ENCODE measurements at places on chromosomes 2 and 18.

DNA sequence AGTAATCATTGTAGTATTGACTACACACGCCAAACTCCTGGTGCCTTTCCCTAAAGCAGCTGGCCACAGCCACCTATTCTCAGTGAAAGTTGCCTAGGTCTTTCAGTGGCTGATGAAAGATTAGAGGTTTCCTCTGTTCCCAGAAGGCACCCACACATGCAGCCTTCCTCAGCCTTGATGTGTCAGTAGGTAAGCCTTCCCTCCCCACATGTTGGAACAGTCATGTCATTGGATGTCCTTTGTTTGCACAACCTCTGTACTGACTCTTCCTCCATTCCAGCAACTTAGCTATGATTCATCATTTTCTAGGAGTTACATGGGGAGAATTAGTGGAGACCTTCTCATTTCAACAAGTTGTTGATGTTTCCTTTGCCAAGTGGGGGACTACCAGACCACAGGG lies 630.8 kb upstream of the SLC39A10 start:
- DNase-seq: no peak

- no peak for DNase-seq
These were observed 81.2 kb downstream of the NEDD4L start for GRCh38 chr18:58125183-58125582.

DNA sequence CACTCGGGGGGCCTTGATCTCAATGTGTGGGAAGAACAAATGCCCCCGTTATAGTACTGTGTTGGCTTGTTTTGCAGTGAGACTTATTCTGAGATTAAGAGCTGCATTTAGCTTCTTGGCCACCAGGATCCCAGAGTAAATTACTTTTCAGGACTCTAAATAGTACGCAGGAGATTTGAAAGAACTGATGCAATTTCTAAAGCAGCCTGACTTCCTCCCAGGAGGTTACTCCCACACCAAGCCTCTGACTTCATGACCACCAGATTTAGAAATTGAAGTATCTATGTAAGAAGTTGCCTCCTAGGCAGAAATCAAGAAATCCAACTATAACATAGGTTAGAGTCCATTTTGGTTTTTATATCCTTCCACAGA lies 67.0 kb downstream of the FEZ2 start:
- DNase-seq: no peak

- DNase-seq: no peak
These were observed 6.1 kb upstream of the CASP8 start for GRCh38 chr2:201254081-201254730.

DNA sequence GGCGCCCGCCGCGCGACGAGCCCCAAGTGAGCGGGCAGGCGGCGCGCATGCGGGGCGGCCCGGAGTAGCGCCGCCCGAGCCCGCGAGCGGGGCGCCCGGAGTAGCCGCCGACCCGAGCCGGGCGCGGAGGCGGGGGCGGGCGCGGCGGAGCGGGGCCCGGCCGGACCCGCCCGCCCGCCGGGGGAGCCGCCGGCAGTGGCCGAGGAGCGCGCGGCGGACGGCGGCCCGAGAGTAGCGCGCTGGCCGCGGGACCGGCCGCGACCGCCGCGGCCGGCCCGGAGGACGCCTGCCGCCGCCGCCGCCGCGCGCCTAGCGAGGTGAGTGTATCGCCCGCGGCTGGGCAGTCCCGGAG lies at the start of gene GALNT1:
TSS of gene GALNT1 (plus strand) at position 195 of the 352 bp plus-strand sequence. CDS start 72,923 bp downstream, outside the sequence.
- no peak for DNase-seq

DNA sequence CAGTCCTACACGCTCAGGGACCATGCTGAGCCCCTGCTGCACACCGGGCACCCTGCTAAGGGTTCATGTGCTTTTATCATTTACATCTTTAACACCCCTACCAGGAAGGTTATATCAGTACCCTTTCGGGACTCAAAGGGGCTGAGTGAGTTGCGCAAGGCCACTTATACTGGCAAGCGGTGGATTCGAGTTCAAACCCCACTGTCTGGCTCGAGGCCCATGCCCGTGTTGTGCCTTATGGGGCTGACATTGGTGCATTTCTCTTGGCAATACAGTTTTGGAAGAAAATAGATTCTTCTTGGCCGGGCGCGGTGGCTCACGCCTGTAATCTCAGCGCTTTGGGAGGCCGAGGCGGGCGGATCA lies 69.5 kb upstream of the MAP4K4 start:
- no peak for DNase-seq

DNA sequence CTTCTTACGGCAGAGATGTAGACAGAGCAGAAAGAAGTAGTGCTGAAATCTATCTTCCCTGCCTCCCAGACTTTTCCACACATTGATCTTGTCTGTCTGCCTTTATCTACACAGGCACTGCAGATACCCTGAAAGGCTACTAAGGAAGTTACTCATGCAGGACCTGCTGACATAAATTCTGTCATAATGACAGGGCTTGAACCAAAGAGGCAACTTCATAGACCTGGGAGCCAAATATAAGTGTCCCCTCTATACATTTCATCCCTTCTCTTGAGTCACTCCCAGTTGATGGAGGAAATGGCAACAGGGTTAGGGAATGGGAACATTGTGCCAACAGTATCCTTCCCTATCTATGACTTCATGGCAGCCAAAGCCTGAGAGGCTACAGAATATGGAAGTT lies 157.5 kb downstream of the TNS1 start:
- DNase-seq: no peak

DNA sequence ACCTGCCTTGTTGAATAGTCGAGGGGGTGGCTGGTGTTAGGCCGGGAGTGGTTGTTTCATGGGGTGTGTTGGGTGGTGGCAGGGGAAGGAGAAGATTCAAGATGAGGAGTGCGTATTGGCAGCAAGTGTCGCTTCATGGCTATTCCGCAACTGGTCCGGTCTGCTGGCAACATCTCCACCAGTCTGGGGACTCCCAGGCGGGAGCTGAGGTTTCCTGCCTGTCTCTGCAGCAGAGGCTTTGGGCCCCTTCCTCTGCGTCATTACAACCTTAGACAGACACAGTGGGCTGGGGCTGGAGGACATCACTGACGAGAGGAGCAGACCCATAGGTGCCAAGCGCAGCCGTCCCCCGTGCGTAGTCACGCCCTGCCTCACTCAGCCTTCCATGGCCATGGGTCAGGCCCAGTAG lies 64.0 kb upstream of the MCFD2 start:
- DNase-seq: no peak

GRCh38 chr2:106749823-106750222 lies 136.1 kb downstream of the ST6GAL2 start:
- no peak for DNase-seq

DNA sequence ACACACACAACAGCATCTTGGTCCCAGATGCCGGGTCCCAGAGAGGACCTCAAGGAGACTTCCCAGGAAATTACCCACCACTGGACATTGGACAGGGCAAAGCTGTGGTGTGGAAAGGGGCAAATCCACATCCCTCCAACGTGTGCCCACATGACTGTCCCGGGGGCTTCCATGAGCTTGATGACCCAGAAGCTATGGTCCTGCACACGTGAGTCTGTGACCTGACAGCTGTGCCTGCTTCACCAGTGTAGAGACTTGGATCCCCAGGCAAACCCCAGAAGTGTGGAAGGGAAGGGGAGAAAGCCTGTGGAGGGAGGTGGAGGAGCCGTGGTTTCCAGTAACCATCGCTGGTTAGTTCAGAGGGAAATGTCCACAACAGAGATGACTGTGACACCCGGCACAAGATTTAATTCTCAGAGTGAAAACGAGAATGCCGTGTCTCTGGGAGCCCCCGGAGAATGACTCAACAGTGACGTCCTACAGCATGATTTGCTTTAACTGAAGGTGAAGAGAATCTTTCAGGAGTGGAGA lies 19.1 kb upstream of the GPR55 start:
- no peak for DNase-seq

DNA sequence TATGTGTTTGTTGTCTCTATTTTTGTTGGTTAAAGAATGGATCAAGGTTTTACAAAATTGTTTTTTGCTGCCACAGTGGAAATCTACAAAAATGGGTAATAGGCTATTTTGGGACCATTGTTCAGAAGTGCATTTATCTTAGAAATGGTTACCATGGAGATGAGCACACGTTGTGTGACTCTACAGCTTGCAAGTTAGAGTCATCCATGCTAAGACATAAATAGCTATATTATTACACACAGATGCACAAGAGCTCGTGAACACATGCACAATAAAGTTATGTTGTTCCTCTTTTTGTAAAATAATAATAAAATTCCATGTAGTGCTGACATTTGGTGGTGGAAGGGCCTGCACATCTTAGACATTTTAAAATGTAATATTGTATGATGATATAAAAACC lies 15.5 kb upstream of the DUSP19 start:
- DNase-seq: peak; percentile 42

DNA sequence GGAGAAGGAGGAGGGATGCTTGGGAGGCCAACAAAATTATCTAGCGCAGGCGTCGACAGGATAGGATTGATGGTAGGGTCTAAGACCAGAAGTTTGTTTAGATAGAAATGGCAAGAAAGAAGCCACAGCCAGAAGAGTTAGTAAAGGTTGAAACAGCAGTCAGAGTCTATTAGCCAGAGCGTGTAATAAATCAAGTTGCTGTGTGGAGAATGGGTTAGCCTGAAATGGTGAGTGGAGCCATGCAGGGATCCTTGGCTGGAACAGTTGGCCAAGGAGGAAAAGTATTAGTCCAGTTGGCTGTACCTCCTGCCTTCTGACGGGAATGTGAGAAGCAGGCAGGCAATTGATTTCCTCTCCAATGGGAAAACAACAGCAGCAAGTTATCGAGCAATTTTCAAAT lies 190.7 kb upstream of the CCDC68 start:
- DNase-seq: no peak

DNA sequence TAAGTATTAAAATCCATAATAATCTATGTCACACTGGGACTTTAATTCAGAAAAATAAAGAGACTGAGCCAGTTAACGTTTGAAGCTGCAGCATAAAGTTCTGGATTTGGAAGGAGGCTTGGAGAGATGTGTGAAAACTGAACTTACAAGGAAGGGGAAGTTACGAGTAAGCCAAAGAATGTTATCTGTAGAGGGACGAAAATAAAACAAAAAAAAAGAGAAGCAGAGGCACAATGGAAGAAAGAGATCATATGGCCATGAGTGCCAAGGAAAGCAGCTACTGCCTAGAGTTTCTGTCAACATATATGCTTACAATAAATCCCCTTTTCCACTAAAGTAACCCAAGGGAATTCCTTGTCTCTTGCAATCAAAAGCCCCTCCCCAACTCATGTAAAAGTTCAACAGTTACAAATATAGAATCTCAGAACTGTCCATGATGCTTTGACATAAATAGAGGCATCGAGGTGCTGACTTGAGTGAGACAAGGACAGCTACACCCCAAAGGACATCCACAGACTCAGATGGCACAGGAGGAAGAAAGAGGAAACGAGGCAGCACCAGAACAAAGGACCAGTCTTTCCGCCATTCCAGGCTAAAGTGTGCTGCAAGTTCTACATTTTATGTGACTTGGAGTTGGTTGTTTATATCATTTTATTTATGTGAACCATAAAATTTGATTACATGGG lies 16.1 kb upstream of the ARL5A start:
- peak; percentile 95 for DNase-seq

GRCh38 chr2:128510701-128511397 lies 192.2 kb upstream of the HS6ST1 start:
- no peak for DNase-seq

- DNase-seq: no peak
These were observed 185.4 kb downstream of the TFCP2L1 start for GRCh38 chr2:121099329-121100290.

- DNase-seq: no peak
These were observed 27.6 kb downstream of the NMUR1 start for GRCh38 chr2:231502596-231502995.

DNA sequence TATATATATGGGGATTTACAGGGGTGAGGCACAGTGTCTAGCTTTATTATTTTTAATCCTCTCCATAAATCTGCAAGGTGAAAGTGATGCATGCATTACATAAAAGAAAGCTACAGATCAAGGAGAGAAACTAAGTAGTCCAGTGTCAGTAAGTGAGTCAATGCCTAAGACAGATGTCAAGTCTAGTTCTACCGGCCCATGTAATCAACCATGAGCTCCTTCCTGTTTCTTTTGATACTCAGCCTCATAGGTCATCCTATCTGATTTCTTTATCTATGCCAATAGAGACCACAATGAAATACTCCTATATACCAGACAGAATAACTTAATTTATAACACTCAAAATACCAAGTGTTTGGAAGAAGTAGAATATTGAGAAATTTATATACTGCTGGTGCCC lies 20.2 kb upstream of the GYPC start:
- DNase-seq: no peak

- DNase-seq: no peak
These were observed 98.5 kb upstream of the SPATS2L start for GRCh38 chr2:200208041-200208440.

DNA sequence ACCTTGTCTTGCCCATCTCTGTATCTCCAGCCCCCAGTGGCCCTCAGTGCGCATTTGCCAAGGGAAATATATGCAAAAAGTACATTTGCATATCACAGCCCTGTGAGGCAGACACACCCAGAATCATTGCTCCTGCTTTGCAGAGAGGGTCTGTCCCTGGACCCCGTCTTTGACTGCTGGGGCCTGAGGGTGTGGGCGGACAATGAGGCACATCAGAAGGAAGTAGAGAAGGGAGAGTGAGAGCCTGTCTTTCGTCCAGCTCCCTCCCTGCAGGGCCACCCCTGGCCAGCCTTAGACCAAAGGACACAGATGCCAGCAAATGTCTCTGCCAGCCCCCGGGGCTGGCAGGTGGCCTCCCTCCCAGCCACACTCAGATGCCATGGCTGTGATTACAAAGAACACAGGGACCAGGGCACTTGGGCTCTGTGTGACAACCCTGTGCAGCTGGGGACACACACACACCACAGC lies 516.2 kb upstream of the MYT1L start:
- DNase-seq: no peak

- DNase-seq: no peak
These were observed 119.3 kb downstream of the SETBP1 start for GRCh38 chr18:44799907-44800421.

DNA sequence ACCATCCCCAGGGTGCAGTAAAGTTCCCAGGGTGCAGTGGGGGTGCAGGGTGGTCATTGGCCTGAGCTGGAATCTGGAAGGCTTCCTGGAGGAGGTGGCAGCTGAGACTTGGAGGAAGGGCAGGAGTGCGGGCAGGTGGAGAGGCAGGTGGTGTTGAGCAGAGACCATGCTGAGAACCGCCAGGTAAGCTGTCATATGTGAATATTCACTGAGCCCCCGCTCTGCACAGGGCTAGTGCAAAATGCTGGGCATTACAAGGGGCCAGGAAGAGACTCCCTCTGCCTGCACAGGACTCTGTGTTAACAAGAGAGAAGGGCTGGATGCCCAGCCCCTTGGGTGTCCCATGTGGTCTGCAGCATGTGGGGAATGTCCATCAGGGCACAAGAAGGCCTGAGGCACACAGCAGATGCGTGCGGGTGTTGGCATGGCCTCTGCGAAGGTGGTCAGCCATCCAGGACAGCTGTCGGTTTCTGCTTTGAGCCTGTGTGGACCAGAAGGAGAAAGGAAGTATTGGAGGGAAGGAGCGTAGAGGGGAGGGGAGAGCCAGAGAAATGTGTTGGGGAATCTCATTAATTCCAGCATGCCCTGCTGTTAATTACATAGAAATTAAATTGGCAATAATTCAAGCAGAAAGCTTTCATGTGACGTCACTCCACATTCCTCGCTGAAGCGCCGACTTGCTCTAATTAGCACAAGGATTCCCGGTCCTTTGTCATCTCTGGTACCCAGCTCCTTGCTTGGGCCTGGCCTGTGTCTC lies 62.8 kb upstream of the OTOS start:
- no peak for DNase-seq
